ENCODE measurements at places on chromosomes 5 and 9.

DNA sequence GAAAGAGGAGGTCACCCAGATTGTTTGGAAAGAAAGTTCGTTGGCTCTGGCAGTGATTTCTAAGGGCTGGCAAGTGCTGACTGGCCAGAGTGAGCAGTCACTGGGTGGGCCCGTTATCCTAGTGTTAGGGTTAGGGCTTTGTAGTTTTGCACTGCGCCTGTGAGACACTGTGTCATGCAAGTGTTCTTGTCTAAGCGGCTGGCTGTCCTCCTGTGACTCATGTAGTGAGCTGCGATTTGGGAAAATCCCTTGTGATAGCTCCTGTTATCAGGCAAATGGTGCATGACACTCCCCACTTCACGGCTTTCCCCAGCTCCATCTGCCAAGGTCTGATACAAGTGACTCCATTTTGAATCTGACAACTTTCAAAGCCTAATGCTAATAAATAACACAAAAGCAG is 526.0 kb upstream of the ADAMTS16 start:
- no peak for DNase-seq

- no peak for DNase-seq
Measured at GRCh38 chr5:139651043-139651834, 3.1 kb downstream of the CXXC5 start.

DNA sequence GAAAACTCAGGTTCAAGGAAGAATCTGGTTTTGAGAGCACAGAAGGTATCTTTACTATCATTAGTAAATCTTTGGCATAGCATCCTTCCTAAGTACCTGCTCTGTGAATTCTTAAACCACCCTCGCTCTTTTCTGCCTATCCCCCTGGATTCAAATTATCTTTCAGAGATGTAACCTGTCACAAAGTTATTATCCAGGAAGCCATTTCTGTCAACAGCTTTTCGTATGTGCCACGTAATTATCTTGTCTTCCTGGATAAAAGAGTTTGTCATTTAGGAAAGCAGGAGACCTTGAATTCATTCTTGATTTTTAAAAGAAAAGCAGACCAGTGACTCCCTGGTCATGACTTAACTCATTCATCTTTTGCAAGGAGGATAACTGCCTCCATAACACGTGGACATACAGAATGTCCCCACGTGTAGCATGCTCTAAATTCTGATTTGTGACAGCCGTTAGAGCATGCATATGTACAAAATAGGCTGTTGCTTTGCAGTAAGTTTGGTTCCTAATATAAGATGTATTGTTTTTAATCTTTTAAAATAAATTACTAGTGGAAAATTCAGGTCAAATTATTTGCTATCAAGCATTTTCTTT is 189.0 kb downstream of the TRIO start:
- DNase-seq = no peak

GRCh38 chr9:35481347-35481975 is 8.4 kb upstream of the RUSC2 start:
- DNase-seq = no peak

DNA sequence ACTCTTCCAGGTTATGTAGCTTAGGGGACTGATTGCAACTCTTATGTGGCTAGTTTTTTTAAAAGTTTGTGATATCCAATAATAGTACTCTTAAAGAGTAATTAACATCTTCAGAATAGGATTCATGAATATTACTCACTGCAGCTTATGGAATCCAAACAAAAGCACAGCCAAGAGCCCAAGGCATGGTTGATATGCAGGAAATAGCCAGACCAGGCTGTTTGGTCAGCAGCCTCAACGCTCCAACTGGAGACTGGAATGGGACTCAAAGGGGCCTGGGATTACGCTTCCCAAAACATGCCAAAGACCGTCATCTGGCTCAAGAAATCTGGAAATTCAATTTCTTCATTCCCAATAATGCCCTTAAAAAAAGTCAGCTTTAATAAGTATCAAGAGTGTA is 268.6 kb downstream of the SEC61B start:
- no peak for DNase-seq

DNA sequence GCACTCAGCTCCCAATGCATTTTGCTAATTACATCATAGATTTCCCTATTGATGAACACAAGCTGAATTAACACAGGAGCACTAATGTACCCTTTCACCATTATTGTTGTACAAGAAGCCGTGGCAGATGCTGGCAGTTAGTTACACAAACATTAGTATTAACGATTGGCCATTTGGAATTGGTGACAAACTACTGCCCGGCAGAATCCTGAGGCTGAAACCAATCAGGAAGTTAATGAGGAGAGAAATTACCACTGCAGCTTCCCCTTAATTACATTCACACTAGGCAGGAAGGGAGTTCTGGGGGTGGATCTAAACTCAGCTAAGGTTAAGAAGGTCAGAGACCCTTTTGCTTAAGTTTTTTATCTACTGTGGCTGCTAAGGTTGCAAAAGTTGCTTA is 9.6 kb upstream of the DMRT3 start:
- no peak for DNase-seq

DNA sequence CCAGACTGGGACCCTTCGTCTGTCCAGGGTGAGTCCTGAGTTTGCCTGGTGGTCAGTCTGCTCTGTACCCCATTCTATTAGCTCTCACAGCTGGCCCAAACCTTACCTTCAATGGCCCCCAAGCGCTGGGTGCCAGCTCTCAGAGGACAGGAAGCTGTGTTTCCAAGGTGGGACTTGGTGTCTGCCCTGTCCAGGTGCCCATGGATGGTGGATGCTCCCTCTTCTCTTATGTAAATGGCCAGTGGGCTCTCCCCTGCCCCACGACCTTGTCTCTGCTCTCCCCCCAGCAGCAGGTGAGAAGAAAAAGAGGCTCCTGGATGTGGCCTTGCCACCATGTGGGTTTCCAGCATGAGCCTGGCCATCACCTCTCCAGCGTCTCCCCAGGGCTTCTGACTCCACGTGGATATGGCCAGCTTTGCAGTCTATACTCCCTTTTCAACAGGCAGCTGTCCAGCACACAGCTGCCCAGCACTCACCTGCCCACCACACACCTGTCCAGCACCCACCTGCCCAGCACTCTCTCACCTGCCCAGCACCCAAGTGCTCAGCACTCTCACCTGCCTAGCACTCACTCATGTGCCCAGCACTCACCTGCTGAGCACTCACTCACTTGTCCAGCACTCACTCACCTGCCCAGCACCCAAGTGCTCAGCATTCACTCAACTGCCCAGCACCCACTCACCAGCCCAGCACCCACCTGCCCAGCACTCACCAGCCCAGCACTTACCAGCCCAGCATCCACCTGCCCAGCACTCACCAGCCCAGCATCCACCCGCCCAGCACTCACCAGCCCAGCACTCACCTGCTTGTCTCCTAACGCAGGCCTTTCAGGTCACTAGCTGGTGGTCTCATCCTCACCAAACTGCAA is 136.2 kb upstream of the IRX2 start:
- no peak for DNase-seq

GRCh38 chr9:129402931-129403778 is 217.7 kb downstream of the C9orf50 start:
- DNase-seq = no peak

GRCh38 chr9:105116052-105116868 is 128.2 kb upstream of the SLC44A1 start:
- no peak for DNase-seq

GRCh38 chr9:73845539-73845938 is 651.6 kb upstream of the RORB start:
- no peak for DNase-seq

DNA sequence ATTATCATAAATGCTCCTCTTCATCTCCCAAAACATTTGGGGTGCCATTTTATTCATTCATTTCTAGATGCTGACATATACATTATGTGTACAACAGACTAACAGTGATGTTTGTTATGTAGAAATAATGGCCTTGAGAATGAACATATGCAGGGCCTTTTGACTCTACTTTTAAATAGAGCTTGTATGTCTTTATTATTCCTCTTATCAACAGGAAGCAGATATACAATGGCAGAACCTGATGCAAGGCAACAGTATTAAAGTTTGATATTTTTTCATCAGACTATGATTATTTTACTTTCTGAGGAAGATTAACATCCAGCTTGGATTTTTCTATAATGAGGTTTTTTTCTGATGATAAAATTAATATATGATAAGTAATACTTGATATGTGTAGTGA is 44.1 kb downstream of the SNX18 start:
- DNase-seq = no peak

DNA sequence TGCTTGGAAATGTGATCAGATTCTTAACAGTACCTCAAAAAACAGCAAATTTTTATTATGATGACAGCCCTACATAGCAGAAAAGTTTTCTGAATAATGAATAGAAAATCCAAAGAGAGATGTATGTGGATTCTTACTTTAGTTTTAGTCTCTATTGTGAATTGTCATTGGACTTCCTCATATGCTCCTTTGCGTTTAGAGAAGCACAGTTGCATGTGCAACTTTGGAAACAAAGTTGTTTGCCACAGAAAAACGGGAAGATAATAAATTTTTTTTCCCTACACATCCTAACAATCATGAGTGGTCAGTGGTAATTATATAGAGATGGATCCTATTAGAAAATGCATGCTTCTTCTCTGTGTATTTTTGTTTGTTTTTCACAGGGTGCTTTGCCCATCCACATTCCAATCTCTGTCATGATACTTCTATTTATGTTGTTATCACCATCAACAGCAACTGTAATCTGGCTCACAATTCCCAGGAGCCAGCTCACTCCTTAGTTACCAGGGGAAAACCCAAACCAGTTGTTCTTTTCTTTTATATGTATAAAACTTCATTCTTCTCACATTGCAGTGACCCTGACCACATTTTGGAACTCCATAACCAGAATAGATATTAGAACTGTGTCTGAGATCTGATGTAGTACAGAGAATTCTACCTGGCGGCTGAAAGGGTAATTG is 118.7 kb downstream of the NDUFS4 start:
- no peak for DNase-seq

- no peak for DNase-seq
Measured at GRCh38 chr5:154614125-154614524, 136.1 kb upstream of the HAND1 start.

- no peak for DNase-seq
Measured at GRCh38 chr5:53416144-53416738, 64.2 kb upstream of the FST start.

GRCh38 chr9:87713278-87713987 is 12.5 kb upstream of the CTSL start:
- peak; percentile 72 for DNase-seq

- no peak for DNase-seq
Measured at GRCh38 chr9:4423207-4423610, 67.1 kb upstream of the SLC1A1 start.

DNA sequence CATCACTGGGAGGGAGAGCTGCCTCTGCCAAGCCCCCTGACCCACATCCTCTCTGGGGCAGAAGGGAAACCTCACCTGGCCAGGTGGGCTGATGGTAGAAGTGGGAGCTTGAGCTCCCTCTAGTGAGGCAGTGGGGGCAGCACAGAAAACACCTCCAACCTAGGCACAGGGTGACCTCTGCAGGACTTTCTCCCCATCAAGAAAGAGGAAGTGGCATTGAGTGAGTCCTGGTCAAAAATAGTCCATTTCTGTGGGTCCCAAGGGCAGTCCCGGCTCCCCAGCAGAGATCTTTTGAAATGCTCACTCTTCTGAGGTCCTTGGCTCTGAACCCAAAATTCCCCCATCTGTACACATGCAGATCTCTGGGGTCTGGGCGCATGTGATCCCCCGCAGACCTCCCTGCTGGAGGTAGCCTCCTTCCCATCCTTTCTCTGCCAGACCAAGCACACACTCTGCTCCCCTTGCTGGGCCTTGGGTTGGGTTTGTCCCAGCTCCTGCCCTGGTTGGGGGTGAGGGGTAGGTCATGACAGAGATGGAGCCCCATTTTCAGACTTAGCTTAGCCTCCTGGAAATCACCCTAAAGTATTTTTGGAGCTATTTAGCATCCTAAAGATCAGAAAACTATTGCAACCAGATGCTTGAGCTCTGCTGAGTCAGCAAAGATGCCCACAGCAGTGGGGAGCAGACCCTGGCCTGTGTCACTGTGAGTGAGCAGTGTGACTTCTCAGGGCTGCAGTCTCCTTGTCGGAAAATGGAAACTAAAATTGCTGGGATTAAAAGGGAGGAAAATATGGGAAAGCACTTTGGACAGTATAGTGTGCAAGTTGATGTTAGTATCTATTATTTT is 41.6 kb upstream of the LCP2 start:
- DNase-seq = peak; percentile 58

GRCh38 chr5:138051441-138052296 is 18.8 kb upstream of the FAM13B start:
- no peak for DNase-seq

- DNase-seq = no peak
Measured at GRCh38 chr5:107483231-107484024, 187.3 kb downstream of the EFNA5 start.

GRCh38 chr9:76181020-76181641 is 213.1 kb downstream of the RFK start:
- DNase-seq = no peak

DNA sequence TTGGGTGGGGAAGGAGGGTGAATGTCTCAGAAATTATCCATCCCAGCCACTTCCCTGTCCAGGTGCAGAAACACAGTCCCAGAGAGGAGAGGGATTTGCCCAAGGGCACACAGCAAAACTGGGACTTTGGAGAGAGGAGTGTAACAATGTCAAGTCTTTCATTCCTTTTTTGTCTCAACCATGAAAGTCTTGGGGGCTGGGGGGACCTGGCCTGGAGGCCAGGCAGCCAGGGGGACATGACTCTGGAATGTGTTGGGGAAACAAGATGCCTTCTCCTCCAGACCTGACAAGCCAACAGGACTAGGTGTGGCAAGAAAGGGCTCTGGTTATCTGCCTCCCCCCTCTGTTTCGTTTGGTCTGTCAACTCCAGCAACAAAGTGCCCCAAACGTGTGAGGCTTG is 13.9 kb upstream of the HAND1 start:
- no peak for DNase-seq

DNA sequence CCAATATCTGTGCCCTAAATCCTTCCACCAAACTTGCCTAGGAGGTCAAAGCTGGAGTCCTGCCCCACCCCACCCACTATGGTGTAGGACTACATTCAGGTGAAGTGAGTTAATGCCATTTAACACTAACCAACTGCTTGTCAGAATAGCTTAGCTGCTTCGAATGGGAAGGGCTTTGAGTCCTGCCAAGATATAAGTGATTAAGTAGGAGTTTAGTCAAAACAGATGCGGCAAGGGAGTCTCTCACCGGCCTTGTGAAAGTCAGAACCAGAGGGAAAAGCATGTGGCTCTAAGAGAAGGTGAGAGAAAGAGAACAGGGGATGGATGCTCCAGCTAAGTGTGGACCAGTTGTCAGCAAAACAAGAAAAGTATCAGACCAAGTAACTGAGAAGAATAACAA is 132.6 kb downstream of the SPOCK1 start:
- DNase-seq = no peak

DNA sequence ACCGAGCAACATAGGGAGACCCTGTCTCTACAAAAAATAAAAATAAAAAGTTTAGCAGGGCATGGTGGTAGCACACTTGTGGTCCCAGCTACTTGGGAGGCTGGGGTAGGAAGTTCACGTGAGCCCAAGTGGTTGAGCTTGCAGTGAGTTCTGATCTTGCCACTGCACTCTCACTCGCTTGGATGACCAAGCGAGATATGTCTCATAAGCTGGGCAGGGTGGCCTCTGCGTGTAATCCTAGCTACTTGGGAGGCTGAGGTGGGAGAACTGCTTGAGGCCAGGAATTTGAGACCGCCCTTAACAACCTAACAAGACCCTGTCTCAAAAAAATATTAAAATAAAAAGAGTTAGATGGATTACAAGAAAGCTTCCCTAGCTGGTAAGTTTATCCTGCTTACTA is 32.5 kb downstream of the RASA1 start:
- no peak for DNase-seq
